ENCODE measurements at places on chromosomes 6 and 20.
A peak's percentile ranks its signal among the peaks of the same experiment; 100 is the strongest.

GRCh38 chr6:169019727-169020491, 233.7 kb downstream of the THBS2 start:
- DNase-seq, result no peak

GRCh38 chr20:5608104-5608441, 142.1 kb upstream of the SHLD1 start:
- DNase-seq, result no peak

- DNase-seq, result no peak
These were observed 254.7 kb downstream of the GMPR start for GRCh38 chr6:16493112-16493511.

DNA sequence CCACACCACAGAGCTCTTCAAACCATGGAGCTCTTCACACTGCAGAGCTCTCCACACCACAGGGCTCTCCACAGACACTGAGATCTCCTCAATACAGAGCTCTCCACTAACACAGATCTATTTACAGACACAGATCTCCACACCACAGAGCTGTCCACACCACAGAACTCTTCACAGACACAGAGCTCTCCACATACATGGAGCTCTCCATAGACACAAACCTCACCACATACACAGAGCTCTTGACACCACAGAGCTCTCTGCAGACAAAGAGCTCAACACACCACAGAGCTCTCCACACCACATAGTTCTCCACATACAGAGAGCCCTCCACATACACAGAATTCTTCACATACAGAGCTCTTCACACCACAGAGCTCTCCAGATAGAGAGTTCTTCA, 53.0 kb downstream of the ERMARD start:
- DNase-seq, result no peak

DNA sequence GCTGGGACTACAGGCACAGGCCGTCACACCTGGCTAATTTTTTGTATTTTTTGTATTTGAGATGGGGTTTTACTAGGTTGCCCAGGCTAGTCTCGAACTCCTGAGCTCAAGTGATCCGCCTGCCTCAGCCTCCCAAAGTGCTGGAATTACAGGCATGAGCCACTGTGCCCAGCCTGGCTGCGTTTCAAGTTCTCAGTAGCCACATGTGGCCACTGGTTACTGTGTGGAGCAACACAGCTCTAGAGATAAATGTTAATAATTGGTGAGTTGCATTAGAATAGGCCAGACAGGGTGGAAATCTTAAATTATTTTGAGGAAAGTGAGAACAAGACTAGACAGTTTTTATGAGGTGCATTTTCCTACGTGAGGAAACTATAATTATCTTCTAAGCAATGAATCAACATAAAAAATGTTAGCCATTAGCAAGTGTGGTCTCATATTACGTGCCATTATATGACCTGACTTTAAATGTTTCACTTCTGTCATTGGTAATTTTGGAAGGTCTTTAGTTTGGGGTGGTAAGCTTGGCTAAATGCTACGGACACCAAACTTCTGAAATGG, 129.6 kb downstream of the PLEKHG1 start:
- no peak for DNase-seq

DNA sequence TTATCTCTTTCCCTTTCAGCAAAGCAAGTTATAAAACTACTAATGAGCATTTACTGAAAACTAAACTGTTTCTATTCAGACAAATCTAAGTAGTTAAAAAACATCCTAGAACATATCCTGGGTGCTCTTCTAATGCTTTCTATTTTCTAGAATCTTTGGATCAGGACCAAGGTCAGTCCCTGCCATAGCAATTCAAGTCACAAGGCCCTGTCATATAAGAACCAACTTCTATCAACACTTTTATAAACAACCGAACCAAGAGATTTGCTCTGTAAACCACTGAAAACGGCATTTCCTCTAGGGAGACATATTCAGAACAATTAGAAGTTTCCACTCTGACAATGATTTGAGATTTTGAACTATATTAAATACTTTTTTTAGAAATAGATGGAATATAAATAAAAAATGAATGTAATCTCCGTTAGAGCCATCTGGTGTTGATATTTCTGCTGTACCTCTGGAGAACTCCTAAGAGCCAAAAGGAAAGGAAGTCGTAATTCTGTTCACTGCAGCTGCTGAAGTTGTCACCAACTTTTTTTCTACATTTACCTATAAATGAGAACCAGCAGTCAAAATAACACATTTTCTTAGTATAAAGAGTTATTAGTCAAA, 51.4 kb upstream of the LGSN start:
- DNase-seq, result no peak

DNA sequence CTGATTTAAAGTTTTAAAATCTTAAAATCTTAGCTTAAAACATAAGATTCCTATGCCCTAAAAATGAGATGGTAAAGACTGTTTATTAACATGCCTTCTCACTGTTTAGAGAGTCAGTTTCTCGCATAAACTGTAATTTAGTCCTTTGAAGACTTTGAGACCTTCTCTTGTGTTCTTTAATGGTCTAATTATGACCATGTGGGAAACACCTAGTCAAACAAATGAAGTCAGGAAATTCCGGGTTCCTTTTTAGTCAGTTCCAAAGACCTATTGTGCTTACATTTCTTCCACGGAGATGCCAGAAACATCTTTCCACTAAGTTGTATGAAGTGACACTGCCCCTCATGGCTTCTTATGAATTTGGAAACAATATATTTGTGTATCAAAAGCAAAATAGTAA, 64.2 kb upstream of the KIF25 start:
- no peak for DNase-seq

GRCh38 chr6:134908906-134909516, 40.9 kb downstream of the ALDH8A1 start:
- DNase-seq, result peak; percentile 14

DNA sequence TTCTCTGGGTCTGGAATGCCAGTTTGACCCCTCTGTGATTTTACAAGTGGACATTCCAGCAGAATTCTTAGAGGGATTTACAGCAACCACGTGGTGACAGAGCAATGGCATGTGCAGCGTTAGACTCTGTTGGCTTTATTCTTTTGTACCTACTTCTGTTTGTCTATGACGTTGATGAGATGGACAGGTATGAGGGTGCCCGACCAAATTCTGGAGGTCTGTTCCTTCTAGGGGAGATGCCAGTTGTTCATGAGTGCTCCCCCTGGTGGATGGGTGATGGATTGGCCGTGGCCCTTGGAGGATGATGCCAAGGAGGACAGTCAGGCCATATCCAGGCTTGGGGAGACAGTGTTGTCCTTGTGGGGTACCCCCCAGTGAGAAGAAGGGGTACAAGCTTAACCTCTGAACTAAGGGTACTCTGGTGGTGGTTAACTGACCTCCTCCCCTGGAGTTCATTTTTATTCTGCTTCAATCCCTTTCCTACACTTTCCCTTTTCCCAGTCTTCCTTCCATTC, 198.6 kb downstream of the DTNBP1 start:
- no peak for DNase-seq

DNA sequence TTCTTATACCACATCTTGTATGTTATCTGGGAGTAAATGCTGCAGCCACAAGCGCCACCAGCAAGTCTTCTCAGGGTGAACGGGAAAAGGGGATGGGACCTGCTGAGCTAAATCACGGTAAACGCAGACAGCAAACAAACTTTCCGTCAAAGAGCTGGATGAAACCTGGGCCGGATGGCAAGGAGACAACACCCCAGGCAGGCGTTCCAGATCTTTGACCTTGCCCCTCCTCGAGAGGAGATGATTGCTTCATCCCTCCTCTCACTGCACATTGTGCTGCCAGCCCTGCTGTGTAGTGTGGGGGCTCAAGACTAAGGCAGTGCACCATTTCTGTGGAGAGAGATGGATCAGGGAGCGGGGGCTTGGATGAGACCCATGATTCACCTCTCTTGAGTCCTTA, 9.8 kb downstream of the RAET1E start:
- DNase-seq, result no peak

GRCh38 chr20:37505263-37506151, 15.5 kb upstream of the NNAT start:
- DNase-seq, result no peak

DNA sequence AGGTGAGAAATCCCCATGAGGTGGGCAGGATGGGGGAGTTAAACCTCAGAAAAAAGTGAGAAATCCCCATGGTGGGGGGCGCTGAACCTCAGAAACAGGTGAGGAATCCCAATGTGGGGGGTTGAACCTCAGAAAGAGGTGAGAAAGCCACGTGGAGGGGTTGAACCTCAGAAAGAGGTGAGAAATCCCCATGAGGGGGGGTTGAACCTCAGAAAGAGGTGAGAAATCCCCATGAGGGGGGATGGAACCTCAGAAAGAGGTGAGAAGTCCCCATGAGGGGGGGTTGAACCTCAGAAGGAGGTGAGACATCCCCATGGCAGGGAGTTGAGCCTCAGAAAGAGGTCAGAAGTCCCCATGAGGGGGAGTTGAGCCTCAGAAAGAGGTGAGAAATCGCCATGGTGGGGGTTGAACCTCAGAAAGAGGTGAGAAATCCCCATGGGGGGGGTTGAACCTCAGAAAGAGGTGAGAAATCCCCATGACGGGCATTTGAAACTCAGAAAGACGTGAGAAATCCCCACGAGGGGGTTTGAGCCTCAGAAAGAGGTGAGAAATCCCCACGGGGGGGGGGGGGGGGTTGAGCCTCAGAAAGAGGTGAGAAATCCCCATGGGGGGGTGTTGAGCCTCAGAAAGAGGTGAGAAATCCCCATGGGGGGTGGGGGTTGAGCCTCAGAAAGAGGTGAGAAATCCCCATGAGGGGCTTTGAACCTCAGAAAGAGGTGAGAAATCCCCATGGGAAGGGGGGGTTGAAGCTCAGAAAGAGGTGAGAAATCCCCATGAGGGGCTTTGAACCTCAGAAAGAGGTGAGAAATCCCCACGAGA, 14.3 kb upstream of the GOPC start:
- DNase-seq, result no peak

- no peak for DNase-seq
These were observed 531.8 kb upstream of the JARID2 start for GRCh38 chr6:14713966-14714631.

- no peak for DNase-seq
These were observed 84.3 kb downstream of the PFDN4 start for GRCh38 chr20:54292185-54292584.

Measured in cerebellar cortex (tissue), 1 donor.